ENCODE measurements at places on chromosomes 2 and 18.

DNA sequence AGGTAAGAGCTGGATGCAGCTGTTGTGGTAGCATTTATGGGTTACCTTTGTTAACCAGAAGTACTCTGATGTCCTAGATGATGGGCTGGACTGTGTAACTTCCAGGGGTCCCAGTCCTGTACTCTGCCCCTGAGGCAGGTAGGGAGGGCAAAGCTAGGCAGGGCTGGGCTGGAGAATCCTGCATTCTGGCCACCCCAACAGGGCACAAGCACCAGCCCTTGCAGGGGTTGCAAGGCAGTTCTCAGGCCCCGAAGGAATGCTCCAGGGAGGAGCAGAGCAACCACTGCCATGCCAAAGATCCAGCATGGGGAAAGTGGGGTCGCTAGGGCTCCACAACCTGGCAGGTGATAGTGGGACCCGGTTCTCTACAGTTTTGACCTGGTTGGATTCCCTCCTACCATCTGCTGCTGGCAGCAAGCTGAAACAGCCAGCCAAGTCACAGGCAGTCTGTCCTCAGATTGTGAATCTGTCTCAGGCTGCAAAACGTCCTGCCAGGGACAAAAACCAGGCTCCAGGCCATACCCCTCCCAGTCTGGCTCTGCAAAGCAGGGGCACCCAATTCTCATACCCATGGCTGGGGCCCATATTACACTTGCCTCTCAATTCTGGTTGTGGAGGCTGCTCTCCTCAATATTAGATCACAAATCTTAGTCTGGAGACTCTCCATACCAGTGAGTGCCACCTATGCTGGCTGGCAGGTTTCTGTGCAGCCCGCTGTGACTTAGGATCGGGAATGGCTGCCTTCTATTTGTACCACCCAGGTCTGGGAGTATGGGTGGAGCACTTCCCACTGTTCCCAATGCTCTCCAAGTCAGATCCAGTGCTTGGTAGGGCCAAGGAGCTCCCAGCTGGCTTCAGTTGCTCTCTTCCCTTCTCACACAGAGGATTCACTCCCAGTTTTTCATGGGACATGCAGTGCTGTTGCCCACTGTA, 61.1 kb downstream of the SMCHD1 start:
- DNase-seq, result no peak

DNA sequence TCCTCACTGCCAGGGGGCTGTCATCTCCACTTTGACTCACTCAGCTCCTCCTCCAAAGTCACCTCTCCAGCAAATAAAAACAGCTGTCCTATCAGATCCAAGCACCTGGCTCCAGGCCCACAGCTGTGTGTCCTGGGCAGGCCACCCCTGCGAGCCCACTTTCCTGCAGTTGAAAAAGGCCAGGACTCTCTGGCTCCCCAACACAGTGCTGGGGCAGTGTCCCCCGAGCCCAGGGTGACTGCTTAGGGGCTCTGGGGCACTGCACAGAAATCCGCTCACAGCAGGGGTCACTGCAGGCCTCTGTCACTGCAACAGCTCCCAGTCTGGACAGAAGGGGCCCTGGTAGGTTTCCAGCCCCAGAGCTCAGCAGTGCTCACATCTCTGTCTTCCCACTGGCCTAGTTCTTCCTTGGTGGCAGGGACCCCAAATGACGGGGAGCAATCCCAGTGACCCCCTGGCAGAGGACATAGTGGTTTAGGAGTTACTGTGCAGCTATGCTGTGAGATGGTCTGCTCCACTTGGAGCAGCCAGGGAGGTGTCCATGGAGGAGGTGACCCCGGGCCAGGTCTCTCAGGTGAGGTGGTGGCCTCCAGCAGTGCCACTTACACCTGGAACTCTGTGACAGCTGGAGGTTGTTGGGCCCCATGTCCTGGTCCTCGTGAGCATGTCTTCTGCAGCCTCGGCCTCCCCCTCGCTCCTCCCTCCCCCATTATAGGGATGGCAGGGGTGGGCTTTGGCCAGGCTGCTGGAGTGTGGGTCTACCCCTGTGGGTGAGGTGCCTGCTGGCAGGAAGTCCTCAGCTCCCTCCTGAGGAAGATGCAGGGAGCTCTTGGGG, 35.5 kb downstream of the HS6ST1 start:
- DNase-seq, result no peak

- DNase-seq, result no peak
Observed at GRCh38 chr2:120883607-120884440, 148.2 kb downstream of the GLI2 start.

DNA sequence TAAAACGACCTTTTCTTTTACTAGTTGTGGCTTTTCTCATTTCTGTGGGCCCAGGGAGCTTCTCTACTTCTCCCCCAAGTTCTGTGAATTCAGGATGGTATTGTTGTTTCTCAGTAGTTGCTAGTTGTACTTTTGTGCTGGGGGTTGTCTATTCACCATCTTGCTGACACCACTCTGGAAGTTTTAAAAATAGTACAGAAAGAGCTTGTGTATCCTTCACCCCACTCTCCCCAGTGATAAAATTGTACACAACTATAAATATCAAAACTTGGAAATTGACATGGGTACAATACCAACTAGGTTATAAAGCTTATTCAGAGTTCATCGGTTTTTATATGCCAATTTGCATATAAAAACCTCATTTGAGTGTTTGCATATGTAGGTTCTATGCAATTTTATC, 45.3 kb upstream of the REEP1 start:
- no peak for DNase-seq

GRCh38 chr2:18319987-18320386, 240.5 kb downstream of the RDH14 start:
- DNase-seq, result no peak

- no peak for DNase-seq
Observed at GRCh38 chr2:187527262-187527661, 27.0 kb downstream of the TFPI start.

DNA sequence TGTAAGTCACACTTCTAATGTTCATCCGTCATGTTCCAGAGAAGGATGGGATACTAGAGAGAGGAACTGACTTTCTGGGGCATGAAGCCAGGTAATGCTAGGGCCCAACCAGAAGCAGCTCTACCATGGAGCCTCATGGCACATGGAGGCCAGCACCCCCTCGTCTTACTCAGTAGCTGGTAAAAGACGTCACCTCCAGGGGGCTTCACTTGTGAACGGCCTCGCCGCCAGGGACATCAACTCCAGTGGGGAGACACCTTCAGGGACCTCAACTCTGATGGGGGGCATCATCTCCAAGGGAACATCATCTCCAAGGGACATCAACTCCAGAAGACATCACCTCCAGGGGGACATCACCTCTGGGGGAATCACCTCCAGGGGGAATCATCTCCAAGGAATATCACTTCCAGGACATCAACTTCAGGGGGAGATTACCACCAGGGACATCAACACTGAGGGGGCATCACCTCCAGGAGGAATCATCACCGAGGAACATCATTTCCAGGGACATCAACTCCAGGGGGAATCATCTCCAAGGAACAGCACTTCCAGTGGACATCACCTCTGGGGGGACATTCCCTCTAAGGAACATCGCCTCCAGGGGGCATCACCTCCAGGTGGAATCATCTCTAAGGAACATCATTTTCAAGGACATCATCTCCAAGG, 168.4 kb downstream of the NDUFA10 start:
- DNase-seq, result no peak

- no peak for DNase-seq
Observed at GRCh38 chr2:10083692-10084211, 3.5 kb upstream of the CYS1 start.

- no peak for DNase-seq
Observed at GRCh38 chr2:58107803-58108710, 61.5 kb downstream of the VRK2 start.

- no peak for DNase-seq
Observed at GRCh38 chr2:129502781-129503180, 476.7 kb upstream of the RAB6C start.

DNA sequence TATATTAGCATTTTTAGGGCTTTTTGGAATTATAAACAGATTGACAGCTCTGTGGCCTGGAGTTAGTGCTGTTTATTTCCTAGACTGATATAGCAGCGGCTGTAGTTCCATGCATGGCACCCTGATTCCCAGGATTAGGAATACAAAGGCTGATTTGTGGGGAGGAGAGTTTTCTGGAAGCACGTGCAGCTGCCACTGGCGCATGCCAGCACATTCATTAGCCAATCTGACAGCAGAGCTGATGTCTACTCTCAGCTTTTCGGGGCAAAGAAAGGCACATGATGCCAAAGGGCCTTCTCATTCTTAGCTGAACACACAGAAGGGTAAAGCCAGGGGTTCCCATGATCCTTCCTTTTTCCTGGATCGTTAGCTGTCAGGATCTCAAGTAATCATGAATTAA, 45.7 kb upstream of the RAPH1 start:
- DNase-seq, result no peak

GRCh38 chr2:38713338-38713737, 37.8 kb downstream of the SRSF7 start:
- no peak for DNase-seq

- DNase-seq, result no peak
Observed at GRCh38 chr2:72847534-72848315, 21.9 kb upstream of the EXOC6B start.

DNA sequence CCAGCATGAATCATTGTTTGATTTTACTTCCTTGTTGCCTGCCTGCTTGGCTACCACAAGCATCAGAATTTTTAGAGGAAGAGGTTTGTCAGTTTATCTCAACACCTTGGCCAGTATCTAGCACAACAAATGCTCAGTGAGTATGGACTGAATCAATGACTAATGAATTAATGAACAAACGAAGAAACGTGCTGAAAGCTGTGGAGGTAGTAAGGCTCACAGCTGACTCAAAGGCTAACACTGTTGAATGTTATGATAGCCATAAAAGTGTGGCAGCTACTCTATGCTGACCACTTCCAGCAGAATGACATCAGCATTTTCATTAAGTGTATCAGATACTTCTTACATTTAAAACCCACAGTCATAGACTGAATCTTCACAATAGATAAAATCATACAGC, 543.4 kb downstream of the IRS1 start:
- DNase-seq, result no peak

DNA sequence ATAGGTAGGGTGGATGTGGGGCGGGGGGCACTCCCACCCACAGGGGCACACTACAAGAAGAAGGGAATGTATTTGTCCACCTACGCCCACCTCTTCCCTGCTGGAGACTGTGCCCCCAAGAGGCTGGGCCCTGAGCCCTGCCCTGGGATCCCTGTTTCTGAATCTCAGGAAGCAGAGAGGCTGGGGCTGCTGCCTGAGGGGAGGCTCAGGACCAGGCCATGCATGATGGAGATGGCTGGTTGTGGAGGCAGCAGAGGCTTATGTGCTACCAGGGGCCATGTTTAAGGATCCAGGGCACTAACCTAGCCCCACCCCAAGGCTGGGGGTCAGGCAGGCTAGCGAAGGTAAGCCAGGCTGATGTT, 81.1 kb upstream of the OTOF start:
- DNase-seq, result no peak

DNA sequence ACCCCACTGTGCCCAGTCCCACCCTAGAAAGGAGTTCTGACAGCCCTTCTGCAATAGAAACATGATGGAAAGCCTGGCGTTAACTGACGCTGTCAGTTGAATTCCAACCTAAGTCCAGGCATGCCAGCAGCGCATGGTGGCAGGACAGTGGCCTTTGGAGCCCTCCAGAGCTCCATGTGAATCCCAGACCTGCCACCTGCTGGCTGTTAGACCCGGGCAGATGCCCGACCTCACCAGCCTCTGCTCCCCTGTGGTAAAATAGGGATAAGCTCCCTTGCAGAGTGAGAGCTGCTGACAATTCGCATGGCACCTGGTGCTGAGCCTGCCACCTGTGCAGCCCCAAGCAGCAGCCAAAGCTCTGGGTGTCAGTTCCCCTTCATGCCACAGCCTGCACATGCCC, 138.6 kb downstream of the LOXHD1 start:
- no peak for DNase-seq

DNA sequence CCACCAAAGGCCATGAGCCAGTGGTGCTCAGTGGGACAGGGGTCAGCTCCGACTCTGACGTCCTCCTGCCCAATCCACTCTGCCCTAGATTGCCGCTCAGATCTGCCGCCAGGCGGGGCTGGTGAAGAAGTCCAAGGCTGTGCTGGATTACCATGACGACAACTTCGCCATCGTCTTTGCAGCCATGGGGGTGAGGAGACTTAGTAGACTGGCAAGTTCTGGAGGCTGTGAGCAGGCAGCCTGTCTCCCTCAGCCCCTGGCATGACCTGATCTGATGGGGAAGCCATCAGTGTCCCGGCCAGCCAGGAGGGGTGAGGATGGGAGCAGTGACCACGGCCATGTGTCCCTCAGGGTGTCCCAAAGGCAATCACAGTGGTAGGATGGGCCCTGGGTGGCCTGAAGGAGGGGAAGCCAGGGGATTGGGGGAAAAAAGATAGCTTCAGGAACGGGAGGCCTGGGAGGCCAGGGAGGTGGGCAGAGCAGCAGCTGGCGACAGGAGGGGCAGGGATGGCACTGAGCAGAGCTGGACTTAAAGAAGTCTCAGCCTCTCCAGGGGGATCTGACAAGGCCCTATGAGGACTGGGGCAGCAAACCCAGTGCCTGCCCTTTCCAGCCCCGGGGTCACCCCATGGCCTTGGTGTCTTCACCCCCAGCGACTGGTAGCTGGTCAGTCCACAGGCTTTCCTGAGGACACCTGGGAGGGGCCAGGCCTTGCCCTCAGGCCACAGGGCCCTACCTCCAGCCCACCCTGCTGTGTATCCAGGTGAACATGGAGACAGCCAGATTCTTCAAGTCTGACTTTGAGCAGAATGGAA, 17.4 kb upstream of the ANKRD53 start:
- no peak for DNase-seq

DNA sequence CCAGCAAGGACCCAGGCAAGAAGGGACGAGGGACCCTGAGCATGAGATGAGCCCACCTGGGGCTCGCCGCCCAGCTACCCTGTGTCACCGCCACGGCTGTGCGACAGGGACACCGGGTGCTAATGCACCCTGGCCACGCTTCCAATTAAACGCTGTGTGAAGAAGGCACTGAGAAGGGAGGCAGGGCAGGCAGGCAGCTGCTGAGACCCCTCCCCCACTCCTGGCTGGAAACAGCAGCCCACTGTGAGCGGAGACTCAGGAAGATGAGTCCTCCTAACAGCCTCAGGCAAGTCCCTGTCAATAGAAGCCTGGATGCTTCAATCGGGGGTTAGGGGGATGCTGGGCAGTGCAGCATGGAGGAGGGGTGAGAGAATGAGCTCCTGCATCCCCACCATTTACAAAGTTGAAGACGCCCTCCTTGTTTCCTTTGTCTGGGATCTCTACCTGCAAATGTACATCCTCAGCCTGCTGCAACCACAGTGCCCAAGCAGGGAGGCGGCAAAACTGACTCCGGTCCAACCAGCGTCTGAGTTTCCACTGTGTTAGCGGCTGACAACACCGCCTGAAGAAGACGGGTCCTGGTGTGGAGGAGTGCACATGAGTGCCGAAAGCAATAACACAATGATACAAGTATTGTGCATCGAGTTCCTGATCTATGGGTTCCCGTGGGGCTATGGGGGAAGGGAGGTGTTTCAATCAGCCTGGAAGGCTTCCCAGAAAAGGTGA, 12.8 kb downstream of the TMEM163 start:
- no peak for DNase-seq

Measured in renal cortex interstitium (tissue), 15 donors.